ENCODE measurements at places on chromosomes 3 and 15.

DNA sequence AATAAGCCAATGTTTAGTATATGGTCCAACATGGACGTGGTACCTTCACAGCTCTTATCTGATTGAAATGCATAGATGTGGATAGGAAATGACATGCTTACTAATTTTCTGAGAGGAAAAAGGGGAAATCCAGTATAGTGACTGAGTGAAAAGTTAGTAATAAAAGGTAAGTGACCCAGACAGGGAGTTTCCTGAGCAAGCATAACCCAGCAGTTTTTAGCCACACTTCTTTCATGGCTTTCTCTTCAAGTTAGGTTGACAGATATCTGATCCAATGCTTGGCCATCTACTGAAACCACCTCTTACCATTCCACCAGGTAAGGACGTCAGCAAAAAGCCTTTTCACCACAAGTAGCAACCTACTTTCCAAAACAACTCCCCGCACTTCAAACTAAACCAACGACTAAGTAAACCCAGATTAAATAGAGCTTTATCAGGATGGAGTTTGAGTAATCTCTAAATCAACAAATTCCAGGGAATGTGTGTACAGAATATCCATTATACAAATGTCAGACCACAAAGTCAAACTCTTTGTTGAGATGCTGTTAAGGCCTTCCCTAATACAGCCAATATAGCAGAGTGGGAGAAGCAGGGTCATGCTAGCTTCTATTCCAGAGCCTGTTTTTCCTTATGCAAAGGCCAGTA is 329.7 kb downstream of the RORA start:
- no peaks in the 10 kb centered on the region for H3K36me3 ChIP-seq
- H3K4me1 ChIP-seq = no peaks in the 10 kb centered on the region
- H3K27me3 ChIP-seq = peaks cover 45% of the 10 kb centered on the region
- H3K27ac ChIP-seq = no peak overlapping the region

DNA sequence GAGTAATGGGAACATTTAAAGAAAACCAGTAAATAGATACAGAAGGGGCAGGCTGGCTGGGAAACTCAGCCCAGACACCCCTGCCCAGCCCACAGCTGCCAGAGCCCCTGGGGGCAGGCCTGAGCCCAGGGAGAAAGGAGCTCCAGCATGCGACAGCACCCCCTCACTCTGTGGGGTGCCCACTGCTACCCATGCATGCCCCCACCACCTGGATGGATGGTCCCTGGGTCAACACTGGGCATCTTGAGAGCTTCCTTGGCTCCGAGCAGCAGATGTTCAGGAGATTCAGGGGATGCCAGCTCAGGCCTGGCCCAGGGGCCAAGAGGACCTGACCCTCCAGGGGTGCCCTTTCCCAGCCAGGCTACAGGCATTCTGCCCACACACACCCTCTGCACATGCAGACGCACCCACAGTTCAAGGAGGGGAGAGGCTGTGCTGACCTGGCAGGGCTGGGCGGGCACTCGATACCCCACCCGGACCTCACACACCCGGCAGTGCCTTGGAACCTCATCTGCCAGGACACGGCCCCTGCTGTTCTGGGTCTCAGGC is 31.5 kb downstream of the PTH1R start:
- H3K27me3 ChIP-seq = no peaks in the 10 kb centered on the region
- H3K4me1 ChIP-seq = peaks cover 16% of the 10 kb centered on the region
- no peak overlapping the region for H3K4me3 ChIP-seq

DNA sequence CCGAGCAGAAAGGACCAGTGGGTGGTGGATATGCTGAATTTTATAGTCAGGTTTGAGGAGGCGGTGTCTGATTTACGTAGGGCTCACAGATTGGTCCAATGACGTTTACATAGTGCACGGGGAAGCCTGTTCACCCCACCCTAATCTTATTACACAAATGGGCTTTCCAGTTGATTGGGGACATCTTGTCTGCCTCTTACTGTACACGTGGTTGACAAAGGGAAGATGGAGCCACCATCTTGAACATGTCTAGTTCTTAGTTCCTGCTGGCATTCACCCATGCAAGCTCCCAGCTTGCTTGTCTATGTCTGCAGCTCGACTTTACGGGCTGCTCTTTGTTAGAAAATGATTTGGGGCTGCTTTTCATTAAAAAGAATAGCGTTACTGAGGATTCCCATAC is 332.0 kb upstream of the SLCO3A1 start:
- peaks cover 6% of the 10 kb centered on the region for H3K27me3 ChIP-seq
- no peak overlapping the region for H3K27ac ChIP-seq
- no peaks in the 10 kb centered on the region for H3K36me3 ChIP-seq
- no peaks in the 10 kb centered on the region for H3K4me1 ChIP-seq

DNA sequence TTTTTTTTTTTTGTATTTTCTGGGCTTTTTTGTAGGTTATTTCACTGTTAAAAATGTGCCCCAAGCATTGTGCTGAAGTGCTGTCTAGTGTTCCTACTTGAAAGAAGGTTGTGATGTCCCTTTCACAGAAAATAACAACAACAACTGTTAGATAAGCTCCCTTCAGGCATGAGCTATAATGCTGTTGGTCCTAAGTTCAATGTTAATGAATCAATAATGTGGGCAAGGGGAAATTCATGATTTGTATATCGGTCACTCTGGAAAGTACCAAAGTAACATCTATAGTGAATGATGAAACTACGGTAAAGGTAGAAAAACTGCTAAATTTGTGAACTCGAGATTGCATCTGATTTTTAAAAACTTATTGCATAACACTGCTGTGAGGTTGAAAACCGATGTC is 539.4 kb downstream of the CADM2 start:
- no peaks in the 10 kb centered on the region for H3K4me1 ChIP-seq
- DNase-seq = no peak
- H3K27me3 ChIP-seq = no peaks in the 10 kb centered on the region
- H3K27ac ChIP-seq = no peak overlapping the region
- no peak overlapping the region for H3K4me3 ChIP-seq

- peak overlapping the region; percentile 74 for H3K27ac ChIP-seq
- no peaks in the 10 kb centered on the region for H3K27me3 ChIP-seq
- no peak for DNase-seq
- peaks cover 7% of the 10 kb centered on the region for H3K36me3 ChIP-seq
Observed at GRCh38 chr3:12483410-12483809, 870 bp upstream of the TSEN2 start.

GRCh38 chr3:123758081-123758564 is 126.0 kb downstream of the MYLK start:
- no peak overlapping the region for H3K4me3 ChIP-seq
- peaks cover 10% of the 10 kb centered on the region for H3K4me1 ChIP-seq
- H3K36me3 ChIP-seq = no peaks in the 10 kb centered on the region

- H3K36me3 ChIP-seq = no peaks in the 10 kb centered on the region
- no peaks in the 10 kb centered on the region for H3K27me3 ChIP-seq
- H3K27ac ChIP-seq = no peak overlapping the region
Observed at GRCh38 chr15:25059698-25060471, 105.1 kb downstream of the SNRPN start.

DNA sequence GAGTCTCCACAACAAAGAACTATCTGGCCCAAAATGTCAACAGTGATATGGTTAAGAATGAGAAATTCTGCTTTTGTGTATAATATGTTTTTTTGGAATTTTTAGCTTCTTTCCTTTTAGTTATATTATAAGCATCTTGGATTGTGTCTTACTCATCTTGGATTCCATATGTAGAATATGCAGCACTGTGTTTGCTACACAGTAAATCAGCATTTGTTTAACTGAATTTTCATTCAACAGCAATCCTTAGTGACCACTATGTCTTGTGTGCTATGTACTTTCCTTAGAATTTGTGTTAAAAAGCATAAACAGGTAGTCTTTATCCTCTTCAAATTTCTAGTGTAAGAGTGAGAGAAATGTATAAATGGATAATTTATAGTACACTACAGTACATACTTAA is 18.2 kb upstream of the TMEM207 start:
- H3K27me3 ChIP-seq = no peaks in the 10 kb centered on the region
- no peaks in the 10 kb centered on the region for H3K4me1 ChIP-seq
- no peak overlapping the region for H3K4me3 ChIP-seq
- no peaks in the 10 kb centered on the region for H3K36me3 ChIP-seq

DNA sequence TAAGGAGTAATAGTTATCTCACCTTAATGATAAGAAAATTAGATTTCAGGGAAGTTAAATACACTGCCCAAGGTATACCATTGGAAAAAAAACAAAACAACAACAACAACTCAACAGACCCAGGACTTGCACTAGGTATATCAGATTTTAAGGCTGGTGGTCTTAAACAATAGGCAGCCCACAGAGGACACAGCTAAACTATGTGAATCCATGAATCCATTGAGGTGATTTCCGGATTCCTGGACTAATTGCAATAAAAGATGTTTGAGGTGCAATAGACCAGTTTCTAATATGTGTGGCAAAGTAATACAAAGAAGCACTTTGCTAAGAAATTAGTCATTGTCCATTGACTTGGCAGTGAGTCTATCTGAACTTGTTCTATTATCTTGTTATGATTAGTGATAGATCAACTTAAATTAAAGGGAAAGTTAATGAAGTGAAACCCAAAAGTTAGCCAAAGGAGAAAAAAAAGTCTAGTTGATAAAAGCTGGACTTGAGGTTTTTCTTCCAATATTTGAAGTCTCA is 60.9 kb upstream of the MAGI1 start:
- H3K27me3 ChIP-seq = no peaks in the 10 kb centered on the region
- no peaks in the 10 kb centered on the region for H3K4me1 ChIP-seq
- no peak overlapping the region for H3K4me3 ChIP-seq
- no peak for DNase-seq
- H3K36me3 ChIP-seq = no peaks in the 10 kb centered on the region

GRCh38 chr3:49619649-49620048 is 54.5 kb upstream of the APEH start:
- H3K27ac ChIP-seq = no peak overlapping the region
- no peaks in the 10 kb centered on the region for H3K27me3 ChIP-seq
- DNase-seq = no peak
- no peak overlapping the region for H3K4me3 ChIP-seq

DNA sequence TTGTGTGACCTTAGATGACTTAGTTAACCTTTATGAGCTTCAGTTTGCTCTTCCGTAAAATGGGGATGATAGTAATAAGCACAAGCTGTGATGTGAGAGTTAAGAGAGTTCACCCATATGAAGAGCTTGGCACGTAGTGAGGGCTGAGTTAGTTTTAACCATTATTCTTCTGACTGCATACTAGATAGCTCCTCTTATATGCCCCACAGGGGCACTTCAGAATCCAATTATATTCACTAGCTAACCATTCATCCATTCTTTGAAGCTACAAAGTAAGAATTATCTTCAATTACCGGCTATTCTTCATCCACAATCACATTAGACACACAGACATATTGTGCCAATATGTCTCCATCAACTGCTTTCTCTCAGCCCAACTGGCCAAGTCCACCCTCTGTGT is 159.0 kb upstream of the STT3B start:
- peaks cover 13% of the 10 kb centered on the region for H3K4me1 ChIP-seq
- H3K27ac ChIP-seq = no peak overlapping the region
- no peak overlapping the region for H3K4me3 ChIP-seq
- H3K36me3 ChIP-seq = no peaks in the 10 kb centered on the region

DNA sequence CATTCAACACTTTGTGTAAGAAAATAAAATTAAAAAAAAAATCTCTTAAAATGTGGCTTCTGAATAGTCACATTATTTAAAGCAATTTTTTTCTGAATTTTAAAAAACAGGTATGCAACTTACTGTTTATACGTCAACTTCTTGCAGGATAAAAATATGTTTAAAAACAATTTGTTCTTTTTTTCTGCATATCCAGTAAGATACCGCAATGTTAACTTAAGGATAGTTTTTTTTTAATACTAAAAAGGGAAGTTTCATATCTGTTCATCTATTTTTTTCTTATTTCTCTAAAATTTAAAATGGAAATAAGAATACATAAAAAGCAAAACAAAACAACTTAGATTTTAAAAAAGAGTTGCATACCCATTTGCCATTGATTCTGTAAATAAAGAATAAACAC is 27.4 kb downstream of the GOLIM4 start:
- no peaks in the 10 kb centered on the region for H3K36me3 ChIP-seq
- no peak overlapping the region for H3K27ac ChIP-seq
- H3K27me3 ChIP-seq = no peaks in the 10 kb centered on the region
- no peak for DNase-seq
- H3K4me3 ChIP-seq = no peak overlapping the region

DNA sequence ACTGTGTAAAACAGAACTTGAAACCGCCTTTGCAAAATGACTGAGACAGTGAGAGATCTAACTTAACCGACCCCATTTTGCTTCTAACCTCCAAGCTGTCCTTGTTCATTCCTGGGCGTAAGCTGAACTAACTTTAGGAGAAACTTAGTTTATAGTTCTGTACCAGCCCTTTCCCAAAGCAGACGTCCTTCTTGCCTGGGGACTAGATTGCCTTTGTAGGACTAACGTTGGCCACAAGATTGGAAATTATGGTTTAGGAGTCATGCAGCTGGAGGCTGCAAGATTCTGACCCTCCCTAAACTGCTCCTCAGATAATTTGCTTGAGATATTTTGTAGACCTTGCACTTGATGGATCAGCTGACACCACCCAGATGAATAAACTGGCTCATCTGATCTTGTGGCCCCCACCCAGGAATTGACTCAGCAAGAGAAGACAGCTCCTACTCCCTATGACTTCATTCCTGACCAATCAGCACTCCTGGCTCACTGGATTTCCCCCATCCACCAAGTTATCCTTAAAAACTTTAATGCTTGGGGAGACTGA is 219.9 kb upstream of the PROK2 start:
- no peak for DNase-seq
- H3K4me3 ChIP-seq = no peak overlapping the region
- no peaks in the 10 kb centered on the region for H3K36me3 ChIP-seq
- H3K27ac ChIP-seq = no peak overlapping the region

DNA sequence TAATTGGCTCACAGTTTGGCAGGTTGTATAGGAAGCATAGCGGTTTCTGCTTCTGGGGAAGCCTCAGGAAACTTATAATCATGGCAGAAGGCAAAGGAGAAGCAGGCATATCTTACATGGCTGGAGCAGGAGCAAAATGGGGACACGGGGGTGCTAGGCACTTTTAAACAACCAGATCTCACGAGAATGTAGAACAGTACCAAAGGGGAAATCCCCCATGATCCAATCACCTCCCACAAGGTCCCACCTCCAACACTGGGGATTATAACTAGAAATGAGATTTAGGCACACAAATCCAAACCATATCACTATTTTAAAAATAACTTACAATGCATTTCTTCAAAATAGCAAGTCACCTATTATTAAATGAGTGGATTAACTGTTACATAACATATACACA is 47.1 kb upstream of the ANKRD28 start:
- no peak overlapping the region for H3K4me3 ChIP-seq
- no peaks in the 10 kb centered on the region for H3K36me3 ChIP-seq

DNA sequence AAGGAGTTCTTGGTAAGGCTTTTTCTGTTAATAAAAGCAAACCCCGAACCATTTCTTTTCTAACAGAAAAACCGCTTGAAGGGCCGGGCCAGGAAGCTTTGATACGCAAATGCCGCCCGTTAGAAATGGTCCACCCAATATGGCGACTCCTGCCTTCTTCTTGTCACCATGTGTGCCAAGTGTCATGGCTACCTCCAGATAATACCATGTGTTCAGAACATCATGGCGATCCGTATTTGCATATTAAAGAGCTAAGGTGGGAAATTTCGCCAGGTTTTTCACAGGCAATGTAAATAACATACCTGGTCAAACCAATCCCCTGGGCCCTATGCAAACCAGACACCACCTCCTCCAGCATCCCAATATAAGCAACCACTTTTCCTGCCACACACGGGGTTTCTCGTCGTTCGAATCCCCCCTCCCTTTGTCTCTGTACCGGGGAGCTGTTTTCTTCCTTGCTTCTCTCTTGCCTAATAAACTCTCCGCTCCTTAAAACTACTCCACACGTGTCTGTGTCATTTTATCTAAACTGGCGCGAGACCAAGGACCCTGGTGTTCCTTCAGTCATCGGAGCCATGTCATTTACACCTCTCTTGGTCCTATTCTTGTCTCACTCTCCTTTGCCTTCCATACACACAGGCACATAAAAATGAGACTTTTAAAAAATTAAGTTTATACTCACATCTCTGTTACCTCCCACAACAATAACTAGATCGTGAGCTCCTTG is 34.5 kb downstream of the NCEH1 start:
- no peaks in the 10 kb centered on the region for H3K27me3 ChIP-seq
- DNase-seq = no peak
- no peak overlapping the region for H3K27ac ChIP-seq

Data from HCT116 (cell line).